ENCODE measurements at places on chromosomes 7 and 10.

DNA sequence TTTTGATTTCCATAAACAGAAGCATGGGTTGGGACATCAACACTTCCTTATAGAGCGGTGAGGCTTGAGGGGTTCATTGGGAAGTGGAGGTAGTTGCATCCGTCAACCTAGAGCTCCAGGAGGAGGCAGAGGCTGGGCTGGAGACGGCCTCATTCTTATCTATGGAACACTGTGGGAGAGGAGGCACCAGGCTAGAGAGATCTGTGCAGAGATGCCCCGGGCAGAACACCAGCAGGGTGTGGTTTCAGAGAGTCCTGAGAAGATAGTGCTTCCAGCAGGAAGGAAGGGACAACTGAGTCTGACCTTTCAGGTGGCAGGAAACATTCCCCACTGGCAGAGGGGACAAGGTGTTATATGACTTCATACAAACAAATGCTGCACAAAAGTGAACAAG is 56.7 kb downstream of the TCERG1L start:
- no peak for DNase-seq

GRCh38 chr7:3753868-3754267 is 452.8 kb downstream of the SDK1 start:
- DNase-seq: no peak

- no peak for DNase-seq
These were observed 78.9 kb downstream of the CACNB2 start for GRCh38 chr10:18219146-18219545.

GRCh38 chr7:26655781-26656180 is 208.6 kb downstream of the SKAP2 start:
- no peak for DNase-seq

DNA sequence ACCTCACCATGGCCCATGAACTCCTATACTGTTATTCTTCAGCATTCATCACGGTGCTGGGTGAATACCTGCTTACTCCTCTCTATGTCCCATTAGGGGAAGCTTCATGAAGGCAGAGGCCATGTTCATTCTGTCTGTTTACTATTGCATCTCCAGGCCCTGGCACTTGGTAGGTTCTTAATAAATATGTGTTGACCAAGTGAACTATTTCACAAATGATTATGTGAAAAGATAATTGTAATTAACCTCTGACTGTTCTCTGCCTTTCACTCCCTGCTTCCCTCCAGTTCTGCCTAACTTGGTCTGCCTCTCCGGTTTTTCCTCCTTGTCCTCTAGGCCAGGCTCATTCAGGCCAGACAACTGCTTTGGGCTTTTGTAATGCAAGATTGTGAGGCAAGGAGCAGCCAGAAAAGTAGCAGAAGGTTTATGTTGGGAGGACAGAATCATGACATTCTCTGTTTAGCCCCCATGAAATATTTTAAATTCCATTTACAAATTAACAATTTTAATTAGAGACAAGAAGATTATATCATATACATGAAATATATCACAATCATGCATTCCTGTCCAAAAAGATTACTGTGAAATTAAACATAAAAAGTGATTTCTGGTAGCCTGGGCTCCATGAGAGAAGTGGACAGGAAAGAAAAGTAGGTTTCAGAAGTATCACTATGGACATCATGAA is 42.1 kb upstream of the PLXNA4 start:
- no peak for DNase-seq

GRCh38 chr7:148356303-148356702 is 234.3 kb upstream of the C7orf33 start:
- DNase-seq: no peak

DNA sequence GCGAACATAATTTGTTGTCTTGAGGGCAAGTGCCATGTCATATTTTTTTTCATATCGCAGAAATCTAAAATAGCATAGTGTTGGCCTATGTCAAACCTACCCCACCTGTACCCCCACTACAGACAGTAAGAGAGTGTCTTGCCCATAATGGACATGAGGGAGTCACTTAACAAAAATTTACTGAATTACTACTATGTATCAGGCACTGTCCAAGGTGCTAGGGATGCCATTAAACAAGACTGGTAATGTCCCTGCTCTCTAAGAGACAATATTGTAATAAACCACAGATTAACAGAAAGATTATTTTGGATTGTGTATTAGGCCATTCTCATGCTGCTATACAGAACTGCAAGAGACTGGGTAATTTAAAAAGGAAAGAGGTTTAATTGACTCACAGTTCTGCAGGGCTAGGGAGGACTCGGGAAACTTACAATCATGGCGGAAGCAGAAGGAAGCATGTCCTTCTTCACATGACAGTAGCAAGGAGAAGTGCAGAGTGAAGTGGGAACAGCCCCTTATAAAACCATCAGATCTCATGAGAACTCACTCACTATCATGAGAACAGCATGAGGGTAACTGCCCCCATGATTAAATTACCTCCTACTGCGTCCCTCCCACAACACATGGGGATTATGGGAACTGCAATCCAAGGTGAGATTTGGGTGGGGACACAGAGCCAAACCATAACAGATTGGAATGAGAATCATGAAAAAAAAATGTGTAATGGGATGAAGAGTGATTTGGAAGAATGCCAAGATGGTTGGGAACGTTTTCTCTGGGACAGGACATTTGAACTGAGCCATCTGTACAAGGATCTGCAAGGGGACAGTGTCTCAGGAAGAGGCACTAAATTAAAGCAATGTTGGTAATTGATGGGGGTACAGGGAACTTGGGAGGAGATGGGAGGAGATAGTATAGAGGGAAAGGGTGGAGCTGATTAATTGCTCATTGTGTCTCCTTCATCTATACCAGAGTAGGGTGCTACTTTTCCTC is 108.5 kb downstream of the FAM107B start:
- DNase-seq: no peak

GRCh38 chr7:152328234-152328633 is 107.6 kb downstream of the KMT2C start:
- DNase-seq: no peak

DNA sequence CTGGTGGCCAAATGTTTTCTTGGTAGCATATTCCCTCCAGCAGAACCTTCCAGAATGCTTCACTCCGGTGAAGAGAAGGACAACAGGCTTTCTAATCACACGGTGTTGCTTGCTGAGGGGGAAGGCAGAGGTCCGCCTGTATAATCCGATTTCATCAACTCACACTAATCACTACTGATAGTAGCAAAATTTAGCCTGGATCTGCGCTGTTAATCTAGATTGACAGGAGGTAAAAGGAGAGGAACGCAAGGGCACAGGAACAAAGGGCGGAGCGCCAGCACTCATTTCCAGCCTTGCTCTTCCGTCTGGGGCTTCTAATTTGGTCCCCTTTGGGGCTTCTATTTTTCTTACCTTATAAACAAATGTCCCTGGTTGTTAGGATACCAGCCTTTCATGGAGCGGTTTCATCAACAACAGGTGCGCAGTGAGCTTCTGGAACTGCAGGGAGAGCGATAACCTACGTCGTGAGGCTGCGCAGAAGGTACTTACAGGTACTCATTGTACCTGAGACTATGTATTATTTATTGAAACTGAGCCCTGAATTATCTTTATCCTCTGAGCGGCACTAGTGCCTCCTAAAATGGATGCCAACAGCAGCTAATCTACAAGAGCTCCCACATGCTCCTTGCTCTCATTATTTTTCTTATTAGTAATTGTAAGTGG is 150.6 kb downstream of the CACNB2 start:
- DNase-seq: no peak

DNA sequence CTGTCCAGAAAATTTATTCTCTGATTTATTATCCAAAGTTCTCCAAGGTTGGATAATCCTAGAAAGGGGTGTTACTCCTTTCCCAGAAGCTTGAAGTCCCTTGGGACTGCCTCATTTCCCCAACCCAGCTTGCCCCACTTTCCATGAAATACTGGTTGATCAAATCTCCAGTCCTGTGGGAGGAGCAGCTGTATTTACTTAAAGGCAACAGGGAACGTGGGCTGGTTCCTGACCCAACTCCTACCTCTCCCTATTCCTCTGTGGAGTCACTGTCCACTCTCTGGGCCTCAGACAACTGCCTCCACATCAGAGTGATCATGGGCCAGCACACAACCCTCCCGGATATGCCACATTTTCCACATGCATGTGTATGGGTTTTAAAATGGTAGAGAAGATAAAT is 166.2 kb upstream of the PRR15 start:
- no peak for DNase-seq

GRCh38 chr10:3323865-3324498 is 151.4 kb upstream of the PITRM1 start:
- DNase-seq: no peak

GRCh38 chr7:27890205-27890849 is 150.4 kb downstream of the TAX1BP1 start:
- no peak for DNase-seq

GRCh38 chr10:99908512-99908911 is 101.2 kb downstream of the DNMBP start:
- no peak for DNase-seq

DNA sequence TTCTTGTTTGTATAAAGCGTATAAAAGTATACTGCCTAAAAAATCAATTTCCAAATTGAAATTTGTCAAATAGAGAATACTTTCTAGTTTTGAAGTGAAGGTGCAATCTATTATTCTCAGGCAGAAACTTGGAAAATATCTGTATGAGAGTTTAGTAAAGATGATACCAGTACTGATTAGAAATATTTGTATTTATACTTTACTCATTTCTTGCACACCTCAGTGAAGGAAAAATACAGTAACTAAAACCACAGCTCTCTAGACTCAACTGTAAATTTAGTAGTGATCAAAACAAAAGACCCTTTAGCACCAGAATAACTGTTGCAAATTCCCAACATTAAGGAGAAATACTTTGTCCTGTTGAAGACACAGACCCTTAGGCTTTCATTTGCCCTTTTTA is 71.3 kb upstream of the CYP26C1 start:
- no peak for DNase-seq

DNA sequence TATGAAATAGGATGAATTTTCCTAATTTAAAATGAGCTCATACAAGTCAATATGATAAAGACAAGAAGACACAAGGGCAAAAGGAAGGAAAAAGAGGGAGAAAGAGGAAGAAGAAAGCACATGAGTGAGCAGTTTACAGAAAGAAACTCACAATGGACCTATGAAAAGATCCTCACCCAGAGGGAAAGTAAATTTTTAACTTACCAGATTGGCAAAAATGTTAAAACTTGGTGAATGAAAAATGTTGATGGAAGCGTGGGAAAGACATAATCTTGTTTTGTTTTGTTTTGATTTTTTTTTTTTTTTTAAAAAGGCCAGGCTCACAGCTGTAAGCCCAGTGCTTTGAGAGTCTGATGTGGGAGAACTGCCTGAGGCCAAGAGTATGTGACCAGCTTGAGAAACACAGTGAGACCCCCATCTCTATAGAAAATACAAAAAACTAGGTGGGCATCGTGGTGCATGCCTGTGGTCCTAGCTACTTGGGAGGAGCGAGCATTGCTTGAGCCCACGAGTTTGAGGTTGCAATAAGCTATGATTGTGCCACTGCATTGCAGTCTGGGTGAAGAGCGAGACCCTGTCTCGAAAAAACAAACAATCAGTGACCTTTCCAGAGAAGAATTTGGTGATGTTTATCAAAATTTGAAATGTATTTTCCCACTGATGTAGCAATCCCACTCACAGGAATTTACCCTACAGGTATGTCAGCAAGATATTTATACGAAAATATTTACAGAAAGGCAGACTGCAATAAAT is 152.9 kb upstream of the ASAH2 start:
- DNase-seq: no peak

- no peak for DNase-seq
These were observed 12.7 kb downstream of the STRA8 start for GRCh38 chr7:135246191-135246825.

DNA sequence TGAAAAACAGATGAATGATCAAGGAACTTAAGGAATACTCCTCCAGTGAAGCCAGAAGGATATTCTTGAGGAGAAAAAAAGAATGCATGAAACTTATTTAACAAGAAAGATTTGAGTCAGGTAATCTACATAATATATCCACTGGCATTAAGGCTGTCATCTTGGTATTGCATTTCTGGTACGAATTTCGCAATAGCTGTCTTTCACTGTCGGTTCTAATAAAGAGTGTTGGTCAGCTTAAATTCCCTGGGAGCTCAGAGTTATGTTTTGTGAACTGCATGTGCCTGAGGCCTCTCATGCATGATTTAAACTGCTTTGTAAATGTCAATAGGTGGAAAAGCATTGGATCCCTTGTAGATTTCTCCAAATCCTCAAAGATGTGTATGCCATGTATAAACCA is 565.3 kb upstream of the GALNT17 start:
- no peak for DNase-seq

DNA sequence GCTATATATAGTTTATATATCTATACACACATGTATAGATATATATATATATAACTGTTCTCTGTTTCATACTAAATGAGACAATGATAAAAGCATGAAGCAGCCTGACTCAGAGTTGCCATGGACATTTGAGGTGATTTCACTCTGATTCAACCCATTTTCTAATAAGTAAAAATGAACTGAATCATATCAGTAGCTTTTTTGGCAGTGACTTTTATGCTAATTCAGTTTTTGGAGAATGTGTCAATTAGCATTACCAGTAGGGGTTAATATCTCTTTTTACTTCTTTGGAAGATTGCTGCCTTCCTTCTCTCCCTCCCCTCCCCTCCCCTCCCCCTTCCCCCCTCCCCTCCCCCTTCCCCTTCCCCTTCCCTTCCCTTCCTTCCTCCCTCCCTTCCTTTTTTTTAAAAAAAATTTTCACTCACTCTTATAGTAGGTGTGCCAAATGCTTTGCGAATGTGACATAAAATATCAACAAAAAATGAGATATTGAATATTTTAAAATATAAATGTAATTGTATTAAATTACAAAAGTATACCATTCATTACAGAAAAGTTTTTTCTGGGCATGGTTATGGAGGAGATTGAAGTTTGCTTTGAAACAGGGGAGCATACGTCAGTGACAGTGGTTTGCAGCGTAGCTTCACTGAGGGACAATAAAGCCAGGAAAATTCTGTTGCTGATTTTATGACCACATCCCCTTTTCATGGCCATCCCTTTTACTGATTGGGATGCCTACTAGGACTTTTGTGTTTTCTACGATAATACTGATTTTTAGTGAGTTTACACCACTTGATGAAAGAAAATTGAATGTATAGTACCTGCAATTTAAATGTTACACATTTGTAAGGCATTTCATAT is 64.0 kb upstream of the KLF6 start:
- DNase-seq: no peak

DNA sequence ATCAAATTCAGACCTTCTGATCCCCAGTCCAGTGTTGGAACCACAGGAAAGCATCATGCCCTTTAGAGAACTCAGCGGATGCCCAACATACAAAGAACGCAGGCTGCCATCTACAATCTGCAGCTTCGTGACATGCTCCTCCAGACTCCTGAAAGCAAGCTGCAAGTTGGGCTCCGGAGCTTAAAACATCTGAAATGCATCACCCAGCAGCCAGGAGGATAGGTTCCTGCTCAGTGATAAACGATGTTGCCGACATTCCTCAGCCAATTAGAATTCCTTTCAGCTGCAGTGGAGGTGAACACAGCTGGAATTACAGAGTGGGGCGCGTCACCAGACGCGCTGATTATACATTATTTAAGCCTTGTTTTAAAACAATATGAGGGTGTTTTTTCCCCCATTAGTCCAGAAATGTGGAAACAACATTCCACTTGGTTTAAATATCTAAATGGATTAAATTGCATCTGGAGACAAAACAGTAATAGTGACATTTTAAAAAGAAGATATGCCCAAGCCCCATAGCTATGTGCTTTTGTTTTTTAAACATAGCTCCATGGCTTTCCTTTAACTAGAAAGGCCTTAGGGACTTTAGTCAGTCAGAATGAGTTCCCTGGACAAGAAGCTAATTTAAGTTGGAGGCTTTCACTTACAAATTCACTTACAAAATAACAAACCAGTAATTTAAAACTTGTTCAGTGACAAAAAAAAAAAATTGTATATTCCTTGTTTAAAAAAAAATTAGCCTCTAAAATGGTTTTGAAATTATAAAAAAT is 6.3 kb downstream of the SMURF1 start:
- DNase-seq: no peak

GRCh38 chr7:39633563-39634477 is 10.4 kb downstream of the RALA start:
- peak; percentile 25 for DNase-seq

All from activated CD4-positive, alpha-beta T cell treated with anti-CD3 and anti-CD28 coated beads, Interleukin-2, amount 50 U/mL, for 1 hour (primary cell).